ENCODE measurements at places on chromosomes 7 and 10.

DNA sequence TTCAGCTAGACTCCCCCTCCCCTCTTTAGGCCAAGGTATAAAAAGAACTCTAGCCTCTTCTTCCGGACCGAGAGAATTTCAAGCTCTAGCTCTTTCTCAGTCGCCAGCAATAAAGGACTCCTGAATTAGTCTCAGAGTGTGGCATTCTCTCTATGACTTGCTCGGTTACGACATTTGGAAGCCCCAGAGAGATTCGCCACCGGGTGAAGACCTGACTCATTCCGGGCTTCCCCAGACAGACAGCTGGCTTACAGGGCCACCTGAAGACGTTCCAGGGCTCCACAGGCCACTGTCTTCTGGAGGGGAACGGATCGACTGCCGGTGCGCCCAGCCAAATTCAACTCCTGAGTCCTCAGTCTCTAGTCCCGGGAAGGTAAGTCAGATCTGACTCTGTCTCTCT, at the start of gene AKR1B15:
TSS of gene AKR1B15 (plus strand) at position 234 of the 400 bp plus-strand sequence. CDS start 15,510 bp downstream, outside the sequence.
- DNase-seq = no peak

- peak; percentile 42 for DNase-seq
Observed at GRCh38 chr10:14879124-14879927, 660 bp downstream of the SUV39H2 start.

DNA sequence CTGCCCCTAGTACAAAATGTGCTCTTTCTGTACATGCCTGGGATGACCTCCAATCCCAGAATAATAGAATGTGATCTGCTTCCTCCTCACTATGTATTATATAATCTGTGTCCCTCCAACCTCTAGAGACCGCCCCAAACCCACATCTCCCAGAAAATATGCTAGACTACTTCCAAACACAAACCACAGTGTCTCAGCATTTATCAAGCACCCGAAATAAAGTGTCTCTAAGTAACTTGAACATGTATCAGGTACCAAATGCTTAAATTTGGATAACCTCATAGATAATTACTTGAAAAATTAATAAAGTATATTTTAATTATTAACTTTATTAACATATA, 16.1 kb downstream of the LYZL1 start:
- DNase-seq = no peak

DNA sequence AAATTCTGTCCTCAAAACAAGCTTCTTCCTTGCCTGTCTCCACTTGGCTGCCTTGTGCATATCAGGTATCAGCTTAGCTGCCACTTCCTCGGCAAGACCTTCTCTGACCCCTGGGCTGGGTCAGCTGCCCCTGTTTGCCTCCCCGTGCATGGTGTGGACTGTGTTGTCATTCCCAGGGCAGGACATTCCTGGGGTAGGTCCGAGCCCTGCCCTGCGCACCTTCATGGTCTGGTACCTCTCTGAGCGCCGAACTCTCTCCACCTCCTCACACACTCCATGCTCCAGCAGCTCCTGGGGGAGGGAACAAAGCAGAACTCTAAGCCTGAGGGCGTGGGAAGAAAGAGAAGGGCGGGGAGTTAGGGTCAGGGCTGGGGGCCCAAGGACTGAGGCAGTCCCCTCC, 3.8 kb downstream of the POLM start:
- DNase-seq = no peak

DNA sequence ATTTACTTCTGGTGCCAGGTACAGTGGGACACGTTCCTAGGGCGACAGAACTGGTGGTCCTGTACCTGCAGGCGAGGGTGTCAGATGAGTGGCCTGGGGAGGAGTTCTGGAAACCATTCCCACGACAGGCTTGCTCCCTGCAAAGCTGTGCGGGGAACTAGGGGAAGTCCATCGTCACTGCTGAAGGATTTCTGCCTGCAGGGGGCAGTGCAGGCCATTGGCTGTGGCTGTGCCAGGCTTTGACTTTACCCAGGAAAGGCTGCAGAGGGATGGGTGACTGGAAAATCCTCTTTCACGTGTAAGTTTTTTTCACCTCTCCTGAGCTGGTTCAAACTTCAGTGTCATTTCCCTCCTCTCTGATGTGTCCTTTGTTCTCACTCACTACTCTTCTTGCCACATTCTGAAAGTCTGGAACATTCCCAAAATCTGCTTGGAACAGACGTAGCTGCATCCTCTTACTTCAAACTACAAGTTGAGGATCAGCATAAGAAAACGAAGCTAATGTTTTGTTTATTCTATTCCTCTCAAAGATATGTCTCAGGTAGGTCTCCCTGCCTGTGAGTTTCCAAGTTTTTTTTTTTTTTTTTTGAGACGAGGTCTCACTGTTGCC, 126.5 kb downstream of the SH2D4B start:
- DNase-seq = peak; percentile 9
